ENCODE measurements at places on chromosomes 1 and 21. TPM values are rescaled to one million over a fixed set of nuclear protein-coding genes. Genes with fewer than 3 reads are reported as not detected.

Gene RPF1
- 34.3 TPM for total RNA-seq

GRCh38 chr21:44024887-44025353 lies 12.8 kb downstream of the TRAPPC10 start:
- no peak for DNase-seq

DNA sequence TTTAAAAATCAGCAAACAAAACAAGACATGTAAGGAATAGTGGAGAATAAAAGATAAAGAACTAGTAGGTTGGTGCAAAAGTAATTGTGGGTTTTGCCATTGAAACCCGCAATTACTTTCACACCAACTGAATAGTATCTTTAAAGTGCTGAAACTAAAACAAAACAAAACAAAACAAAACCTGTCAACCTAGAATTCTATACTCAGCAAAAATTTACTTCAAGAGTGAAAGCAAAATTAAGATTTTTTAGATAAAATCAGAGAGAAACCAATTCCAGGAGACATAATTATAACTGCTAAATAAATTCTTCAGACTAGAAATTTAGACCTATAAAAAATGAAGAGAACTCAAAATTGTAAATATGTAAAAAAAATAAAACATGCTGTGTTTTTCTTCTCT lies 114.0 kb upstream of the TSPAN2 start:
- DNase-seq: no peak

GRCh38 chr1:69175053-69175452 lies 392.7 kb upstream of the LRRC7 start:
- no peak for DNase-seq

- no peak for DNase-seq
These were observed 8.6 kb upstream of the LRRC8C start for GRCh38 chr1:89624314-89624713.

GRCh38 chr1:170203693-170204092 lies 57.9 kb downstream of the NTMT2 start:
- no peak for DNase-seq

DNA sequence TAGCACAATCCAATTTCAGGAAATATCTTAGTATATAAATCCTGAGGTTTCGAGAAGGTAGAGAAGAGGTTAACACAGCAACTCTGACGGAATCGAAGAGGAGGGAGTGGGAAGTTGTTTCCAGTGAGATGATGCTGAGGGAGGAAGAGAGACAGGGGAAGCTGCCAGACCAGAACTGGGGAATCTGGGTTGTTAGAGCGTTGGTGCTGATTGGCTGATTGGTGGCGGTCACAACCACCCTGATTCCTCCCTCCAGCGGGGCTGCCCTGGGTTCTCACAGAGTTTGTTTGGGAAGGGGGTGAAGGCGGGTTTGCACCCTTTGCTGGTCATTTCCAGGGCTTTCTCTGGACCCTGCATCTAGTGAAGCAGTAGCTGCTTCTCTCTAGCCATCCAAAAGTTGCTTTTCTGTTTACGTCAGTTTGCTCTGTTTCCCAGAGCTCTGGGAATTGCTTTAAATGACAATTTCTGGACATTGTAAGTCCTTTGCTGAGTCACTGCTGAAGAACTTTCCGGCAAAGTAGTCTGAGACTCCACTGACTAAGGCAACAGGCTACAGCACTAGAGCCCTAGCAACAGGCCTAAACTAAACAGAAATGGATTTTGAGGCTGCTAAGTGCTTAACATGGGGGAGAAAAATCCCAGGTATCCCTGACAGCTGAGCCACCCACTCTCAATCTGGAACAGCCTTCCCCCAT lies 90.1 kb downstream of the TENT5C start:
- DNase-seq: no peak

GRCh38 chr1:235657269-235657668 lies 7.7 kb upstream of the GNG4 start:
- no peak for DNase-seq

GRCh38 chr1:88472714-88473113 lies 211.4 kb upstream of the PKN2 start:
- no peak for DNase-seq

Gene SDCCAG8
- 30.0 TPM for total RNA-seq

Gene FCGR3A
- total RNA-seq: 14.7 TPM

Gene TNFRSF9
- total RNA-seq: 0.22 TPM

- DNase-seq: no peak
These were observed 46.1 kb downstream of the ADAMTS1 start for GRCh38 chr21:26798856-26799751.

DNA sequence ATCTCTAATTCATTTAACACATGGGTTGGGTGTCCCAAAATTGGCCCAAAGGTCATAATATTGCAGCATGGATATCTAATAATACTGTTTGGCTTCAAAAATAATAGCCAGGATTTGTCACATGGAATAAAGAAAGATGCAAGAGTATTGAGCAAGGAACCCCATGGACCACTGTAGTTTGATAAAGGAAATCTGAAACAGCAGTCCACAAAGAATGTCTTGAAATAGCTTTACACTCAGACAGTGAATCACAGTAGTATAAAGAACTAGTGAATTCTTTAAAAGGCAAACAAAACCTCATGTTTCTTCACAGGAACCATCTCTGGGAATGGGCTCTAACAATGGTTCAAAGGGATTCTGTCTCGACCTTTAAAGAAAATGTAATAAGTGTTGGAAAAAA lies 576.1 kb upstream of the ZRANB2 start:
- no peak for DNase-seq

DNA sequence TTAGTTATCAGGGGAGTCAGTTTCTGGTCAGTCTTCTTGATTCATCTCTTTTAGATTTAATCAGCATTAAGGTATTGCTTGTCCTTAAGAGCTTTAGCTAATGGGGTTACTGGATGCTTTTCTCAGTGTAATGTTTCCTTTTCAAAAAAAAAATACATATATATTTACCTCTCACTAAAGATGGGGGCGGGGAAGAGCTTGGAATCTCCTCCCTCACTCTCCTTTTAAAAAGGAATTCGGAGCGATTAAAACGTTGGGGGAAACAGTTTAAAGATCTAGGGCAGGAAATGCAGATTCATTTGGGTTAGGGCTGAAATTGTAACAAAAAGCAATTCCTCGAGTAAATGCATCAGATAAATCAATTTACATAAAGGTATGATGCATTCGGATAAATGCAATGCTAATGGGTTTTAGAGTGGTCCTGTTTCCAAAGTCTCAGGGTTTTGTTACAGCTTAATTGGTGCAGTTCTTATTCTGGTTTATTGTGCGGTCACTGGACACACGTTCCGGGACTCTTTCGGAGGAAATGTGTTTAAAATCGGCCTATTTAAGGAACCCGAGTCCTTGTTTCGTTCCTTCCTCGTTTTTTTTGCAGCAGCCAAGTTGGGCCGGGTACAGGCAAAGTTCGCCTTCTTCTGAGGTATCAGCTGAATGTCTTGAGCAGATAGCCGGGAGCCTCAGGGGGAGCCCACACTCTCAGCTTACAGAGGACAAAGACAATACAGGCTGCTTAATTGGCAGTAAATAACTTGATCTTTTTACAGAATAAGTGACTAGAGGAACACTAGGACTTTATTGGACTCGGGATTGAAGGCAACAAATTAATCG lies 1.6 kb downstream of the LMO4 start:
- peak; percentile 79 for DNase-seq

DNA sequence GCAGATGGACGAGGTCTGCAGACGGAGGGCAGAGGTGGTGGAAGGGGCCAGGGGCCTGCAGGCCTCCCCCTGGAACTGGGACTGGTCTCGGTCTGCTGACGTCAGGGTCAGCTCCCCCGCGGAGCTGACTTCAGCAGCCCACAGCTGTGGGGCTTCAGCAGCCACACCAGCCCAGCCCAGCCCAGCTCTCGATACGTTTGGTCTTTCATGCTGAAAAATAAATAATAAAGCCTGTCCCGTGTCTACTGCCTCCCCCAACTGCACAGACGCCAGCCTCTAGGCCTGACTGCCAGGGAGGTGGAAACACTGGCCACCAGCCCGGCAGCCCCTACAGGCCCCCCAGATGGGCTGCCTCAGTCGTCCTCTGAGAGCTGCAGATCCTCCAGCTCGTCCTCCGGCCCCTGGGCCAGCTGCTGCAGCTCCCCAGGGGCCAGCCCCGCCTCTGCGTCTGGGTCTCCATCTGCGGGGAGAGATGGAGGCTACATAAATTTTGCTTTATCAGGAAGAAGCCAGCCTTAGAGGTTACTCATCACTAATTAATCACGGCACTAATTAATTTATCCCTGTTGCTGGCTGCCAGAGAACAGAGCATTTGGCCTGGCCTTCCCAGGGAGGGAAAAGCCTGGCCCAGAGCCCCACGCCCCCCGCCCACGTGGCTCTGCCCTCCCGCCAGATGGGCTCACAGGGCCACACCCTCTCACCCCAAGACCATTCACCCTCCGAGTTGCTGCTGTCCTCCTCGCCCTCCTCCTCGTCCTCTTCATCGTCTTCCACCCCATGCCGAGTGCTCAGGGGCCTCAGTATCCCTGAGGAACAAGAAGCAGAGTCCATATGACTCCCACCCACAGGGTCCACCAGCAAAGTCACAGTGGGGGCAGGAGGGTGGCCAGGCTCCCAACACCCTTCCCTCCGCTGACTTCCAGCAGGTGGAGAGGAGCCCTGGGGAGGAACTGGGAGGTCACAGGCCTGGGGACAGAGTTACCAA lies 14.4 kb downstream of the NOC2L start:
- DNase-seq: no peak

DNA sequence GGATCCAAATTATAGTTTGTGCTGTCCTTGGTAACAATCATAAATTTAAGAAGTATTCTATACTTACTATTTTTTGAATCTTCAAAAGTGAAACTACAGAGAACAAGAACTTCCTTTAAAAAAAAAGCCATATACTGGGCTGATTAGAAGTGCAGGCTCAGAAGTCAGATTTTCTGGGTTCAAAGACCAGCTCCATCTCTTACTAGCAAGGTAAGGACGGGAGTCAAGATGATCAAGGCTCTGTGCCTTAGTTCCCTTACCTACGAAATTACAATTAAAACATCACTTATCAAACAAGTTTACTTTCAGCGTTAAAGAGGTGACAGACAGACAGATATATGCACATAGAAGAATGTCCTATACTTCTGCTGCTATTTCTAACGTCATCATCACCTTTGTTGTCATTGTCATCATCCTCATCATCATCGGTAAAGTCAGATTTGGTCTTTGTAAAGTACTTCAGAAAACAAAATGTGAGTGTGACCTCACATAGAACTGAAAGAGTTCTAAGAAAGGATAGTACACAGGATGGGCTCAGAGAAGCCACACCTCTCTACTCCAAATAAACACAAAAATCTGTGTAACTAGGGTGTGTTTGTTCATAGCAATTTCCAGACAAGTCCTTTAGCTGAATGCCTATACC lies 178.7 kb downstream of the VAV3 start:
- DNase-seq: no peak

Gene GFI1
- total RNA-seq: 0.19 TPM

- DNase-seq: no peak
These were observed 16.6 kb upstream of the CACYBP start for GRCh38 chr1:174982971-174983689.

Gene TRIM17
- 0.46 TPM for total RNA-seq

GRCh38 chr1:101264697-101265096 lies 27.9 kb downstream of the S1PR1 start:
- no peak for DNase-seq

Gene FAM163A
- 0.16 TPM for total RNA-seq

DNA sequence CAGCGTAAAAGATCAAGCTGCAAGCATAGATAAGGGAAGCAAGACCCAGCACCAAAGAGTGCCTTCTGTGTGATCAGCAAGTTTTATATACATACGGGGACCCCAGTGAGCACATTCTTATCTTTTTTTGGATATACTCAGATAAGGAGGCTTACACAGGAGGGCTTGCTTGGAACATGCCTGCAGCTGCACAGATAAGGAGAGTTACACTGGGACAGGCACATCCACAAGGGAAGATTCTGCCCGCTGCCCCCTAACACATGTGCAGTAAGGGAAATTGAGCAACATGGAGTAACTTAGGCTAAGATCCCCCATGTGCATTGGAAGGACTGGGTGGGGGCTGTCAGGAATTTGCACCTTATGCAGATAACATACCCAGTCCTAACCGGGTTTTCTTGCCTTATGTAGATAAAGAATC lies 1334.8 kb downstream of the MRPL39 start:
- DNase-seq: no peak

Gene STPG1
- total RNA-seq: 5.2 TPM

Gene TSHB
- total RNA-seq: not detected

GRCh38 chr1:29502911-29503840 lies 266.9 kb downstream of the PTPRU start:
- DNase-seq: no peak

Gene GJA9
- not detected for total RNA-seq

DNA sequence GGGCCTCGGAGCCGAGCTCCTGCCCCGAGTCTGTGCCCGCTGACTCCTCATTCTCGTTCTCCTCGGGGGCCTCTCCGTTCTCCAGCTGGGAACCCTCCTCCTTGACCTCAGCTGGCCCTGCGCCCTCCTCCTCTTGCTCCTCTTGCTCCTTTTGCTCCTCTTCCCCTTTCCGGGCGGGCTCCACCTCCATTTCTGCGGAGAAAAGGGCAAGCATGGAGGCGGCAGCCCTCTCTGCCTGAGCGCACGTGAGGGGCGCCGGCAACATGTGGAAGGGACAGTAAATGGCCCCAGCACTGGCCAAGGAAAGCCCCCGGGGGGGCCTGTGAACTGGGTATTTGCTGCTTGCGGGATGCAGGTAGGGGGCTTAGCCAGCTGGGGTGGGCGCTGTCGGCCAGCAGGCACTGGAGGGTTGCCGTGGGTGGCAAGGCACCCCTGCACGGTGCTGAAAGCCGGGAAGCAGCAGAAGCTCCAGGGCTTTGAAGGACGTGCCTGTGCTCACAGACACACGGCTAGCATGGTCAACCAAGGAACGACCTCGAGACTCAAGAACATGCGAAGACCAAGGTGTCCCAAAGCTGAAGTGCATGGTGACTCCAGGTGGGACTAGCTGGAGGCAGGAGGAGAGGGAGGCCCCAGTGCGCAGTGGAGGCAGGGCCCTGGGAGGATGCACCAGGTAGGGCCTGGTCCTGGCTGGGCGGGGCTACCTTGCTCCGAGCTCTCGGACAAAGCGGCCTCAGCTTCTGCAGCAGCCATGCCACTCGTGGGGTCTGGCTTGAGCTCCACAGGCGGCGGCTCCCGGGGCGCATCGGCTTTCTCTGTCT lies 30.7 kb downstream of the ZBTB17 start:
- DNase-seq: no peak

GRCh38 chr1:35883635-35884101 lies 659 bp downstream of the AGO1 start:
- no peak for DNase-seq

Gene FCRL2
- total RNA-seq: not detected

- no peak for DNase-seq
These were observed 69.9 kb upstream of the IGSF21 start for GRCh38 chr1:18037651-18038050.

Gene RGSL1
- total RNA-seq: not detected

Gene TRMT1L
- 20.6 TPM for total RNA-seq

DNA sequence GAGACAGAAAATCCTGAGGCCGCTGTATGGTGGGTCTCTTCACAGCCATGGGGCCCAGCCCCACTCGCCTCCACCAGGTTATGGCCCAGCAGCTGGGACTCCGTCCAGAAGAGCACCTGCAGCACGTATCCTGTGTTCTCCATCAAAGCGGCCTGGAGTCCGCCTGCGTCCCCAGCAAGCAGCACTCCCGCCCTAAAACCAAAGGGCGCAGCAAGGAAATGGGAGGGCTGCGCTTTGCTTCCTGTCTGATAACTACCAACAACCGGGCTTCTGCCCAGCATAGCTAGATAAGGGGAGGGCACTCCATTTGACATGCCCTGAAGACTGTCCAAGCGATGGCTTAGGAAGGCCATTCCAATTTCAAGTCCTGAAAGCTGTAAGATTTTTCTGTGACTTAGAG lies 119.9 kb downstream of the KCNJ15 start:
- DNase-seq: peak; percentile 79

Measured in cardiac septum (tissue), 1 donor.